Activated naive CD8-positive, alpha-beta T cell treated with anti-CD3 and anti-CD28 coated beads, Interleukin-2, amount 50 U/mL, for 24 hours (primary cell): ENCODE measurements at places on chromosomes 1 and 21.

DNA sequence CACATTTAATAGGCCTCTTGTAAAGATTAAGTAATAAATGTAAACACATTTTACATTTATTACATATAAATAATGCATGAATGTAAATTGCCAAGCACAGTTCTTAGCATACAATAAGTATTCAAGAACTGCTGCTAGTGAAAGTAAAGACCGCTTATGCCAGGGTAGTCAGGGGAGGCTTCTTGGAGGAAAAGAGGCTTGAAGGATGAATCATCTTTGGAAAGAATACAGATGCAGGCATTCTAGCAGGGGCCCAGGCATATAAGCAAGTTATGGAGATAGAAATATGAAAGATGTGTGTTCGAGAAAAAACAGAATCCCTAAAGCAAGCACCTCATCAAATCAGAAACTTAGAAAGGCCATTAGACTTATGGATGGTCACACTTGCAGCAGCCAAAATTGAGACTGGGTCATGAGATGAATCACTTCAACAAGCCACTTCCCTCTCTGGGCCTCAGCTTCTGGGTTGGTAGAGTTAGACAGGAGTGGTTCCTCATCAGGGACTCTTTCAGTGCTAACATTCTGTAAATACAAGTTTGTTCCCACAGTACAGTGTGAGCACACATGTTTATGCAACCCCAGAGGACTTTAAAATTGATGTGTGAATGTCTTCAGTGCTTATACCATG is 79.8 kb upstream of the ROR1 start:
- H3K4me1 ChIP-seq = no peaks in the 10 kb centered on the region
- H3K36me3 ChIP-seq = no peaks in the 10 kb centered on the region
- peaks cover 2% of the 10 kb centered on the region for H3K27me3 ChIP-seq
- no peak overlapping the region for H3K27ac ChIP-seq
- H3K4me3 ChIP-seq = no peak overlapping the region
- DNase-seq = no peak

- peaks cover 45% of the 10 kb centered on the region for H3K36me3 ChIP-seq
- H3K4me1 ChIP-seq = peaks cover 27% of the 10 kb centered on the region
- DNase-seq = no peak
- no peak overlapping the region for H3K4me3 ChIP-seq
These were observed 5.0 kb downstream of the ZNF691 start for GRCh38 chr1:42851420-42851819.

- H3K27me3 ChIP-seq = peaks cover 7% of the 10 kb centered on the region
- H3K36me3 ChIP-seq = no peaks in the 10 kb centered on the region
- H3K4me1 ChIP-seq = peaks cover 31% of the 10 kb centered on the region
- H3K4me3 ChIP-seq = no peak overlapping the region
These were observed 633.8 kb downstream of the PTPRC start for GRCh38 chr1:199272628-199273086.

GRCh38 chr1:26784023-26784871 is 3.5 kb upstream of the PIGV start:
- no peak overlapping the region for H3K4me3 ChIP-seq
- peaks cover 66% of the 10 kb centered on the region for H3K4me1 ChIP-seq
- H3K27ac ChIP-seq = peak overlapping the region; percentile 55
- H3K27me3 ChIP-seq = peaks cover 1% of the 10 kb centered on the region

DNA sequence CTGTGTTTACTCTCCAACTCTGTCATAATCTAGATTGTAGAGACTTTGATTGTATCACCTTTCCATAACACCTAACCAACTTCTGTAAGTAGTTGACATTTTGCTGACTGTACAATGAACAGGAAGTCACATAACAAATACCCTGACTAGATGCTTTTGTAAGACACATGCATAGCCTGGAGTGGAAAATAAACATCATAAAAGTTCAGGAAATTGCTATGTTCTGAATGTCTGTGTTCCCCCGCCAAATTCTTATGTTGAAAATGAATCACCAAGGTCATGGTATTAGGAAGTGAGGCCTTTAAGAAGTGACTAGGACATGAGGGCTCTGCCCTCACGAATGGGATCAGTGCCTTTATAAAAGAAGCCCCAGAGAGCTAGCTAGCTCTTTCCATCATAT is 40.4 kb upstream of the ZSWIM5 start:
- no peak overlapping the region for H3K4me3 ChIP-seq
- peak overlapping the region; percentile 86 for H3K27ac ChIP-seq
- no peaks in the 10 kb centered on the region for H3K27me3 ChIP-seq
- H3K4me1 ChIP-seq = peaks cover 22% of the 10 kb centered on the region
- DNase-seq = no peak

DNA sequence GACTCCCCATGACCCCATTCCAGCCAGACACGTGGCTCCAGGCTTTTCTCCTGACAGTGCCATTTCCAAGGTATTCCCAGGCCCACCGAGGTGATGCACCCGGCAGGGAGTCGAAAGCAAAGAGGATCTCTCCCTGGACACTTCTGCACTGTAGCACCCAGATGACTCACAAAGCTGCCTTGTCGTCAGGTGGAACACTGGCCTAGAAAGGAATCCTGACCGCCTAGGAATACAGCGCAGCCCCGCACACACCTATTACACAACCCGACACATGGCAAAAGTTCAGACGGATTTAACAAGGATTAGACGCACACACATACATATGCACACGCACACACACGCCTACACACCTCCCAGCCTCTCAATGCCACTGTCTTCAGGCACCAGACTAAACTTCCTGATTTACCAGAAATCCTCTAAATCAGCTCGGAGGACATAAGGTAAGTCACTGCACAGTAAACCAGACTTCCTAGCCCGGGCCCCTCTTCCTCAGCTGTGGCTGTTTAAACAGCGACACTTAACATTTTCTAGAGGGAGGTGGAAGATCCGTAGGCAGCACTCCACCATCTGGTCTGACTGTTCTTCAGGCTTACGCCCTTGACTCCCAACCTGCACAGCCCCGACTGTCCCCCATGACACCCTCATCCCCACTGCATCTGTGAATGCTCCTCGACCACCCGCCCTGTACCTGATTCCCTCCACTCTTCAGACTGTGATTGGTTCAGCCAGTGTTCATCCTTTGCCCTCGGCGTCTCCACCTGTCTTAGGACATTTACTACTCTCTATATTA is 12.7 kb downstream of the FAM89A start:
- H3K27me3 ChIP-seq = no peaks in the 10 kb centered on the region
- no peak overlapping the region for H3K27ac ChIP-seq
- H3K4me1 ChIP-seq = peaks cover 3% of the 10 kb centered on the region
- no peak for DNase-seq
- H3K4me3 ChIP-seq = no peak overlapping the region

DNA sequence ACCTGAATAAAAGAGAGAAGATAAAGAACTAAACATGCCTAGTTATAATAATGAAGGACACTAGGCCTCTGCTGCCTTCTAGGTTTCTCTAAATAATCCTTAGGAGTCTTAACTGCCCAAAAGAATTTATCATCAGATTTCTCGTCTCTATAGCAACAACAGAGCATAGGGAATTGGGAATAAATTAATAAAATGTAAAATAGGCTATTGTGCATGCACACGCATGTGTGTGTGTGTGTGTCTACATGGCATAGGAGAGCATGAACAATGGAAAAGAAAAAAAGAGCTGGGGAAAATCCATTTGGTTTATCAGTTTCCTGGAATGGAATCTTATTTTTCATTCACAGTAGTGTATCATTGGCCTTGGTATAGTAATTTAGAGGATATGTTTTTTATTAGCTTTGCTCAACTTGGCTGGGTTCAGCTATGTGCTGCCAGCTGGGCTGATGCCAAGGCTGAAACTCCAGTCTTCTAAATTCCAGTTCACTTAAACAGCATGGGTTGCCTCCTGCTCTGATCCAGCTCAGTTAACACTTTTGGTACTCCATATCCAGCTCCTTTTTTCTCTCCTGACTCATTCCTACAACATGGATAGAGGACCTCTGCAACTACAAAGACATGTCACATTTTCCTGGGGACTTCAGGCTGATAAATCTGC is 80.6 kb upstream of the SLFNL1 start:
- no peak overlapping the region for H3K4me3 ChIP-seq
- peaks cover 7% of the 10 kb centered on the region for H3K36me3 ChIP-seq
- peaks cover 2% of the 10 kb centered on the region for H3K4me1 ChIP-seq
- H3K27ac ChIP-seq = no peak overlapping the region
- no peaks in the 10 kb centered on the region for H3K27me3 ChIP-seq

- no peak overlapping the region for H3K27ac ChIP-seq
- no peak for DNase-seq
- no peak overlapping the region for H3K4me3 ChIP-seq
- no peaks in the 10 kb centered on the region for H3K36me3 ChIP-seq
- no peaks in the 10 kb centered on the region for H3K4me1 ChIP-seq
These were observed 189.3 kb upstream of the NRIP1 start for GRCh38 chr21:15254111-15254510.

DNA sequence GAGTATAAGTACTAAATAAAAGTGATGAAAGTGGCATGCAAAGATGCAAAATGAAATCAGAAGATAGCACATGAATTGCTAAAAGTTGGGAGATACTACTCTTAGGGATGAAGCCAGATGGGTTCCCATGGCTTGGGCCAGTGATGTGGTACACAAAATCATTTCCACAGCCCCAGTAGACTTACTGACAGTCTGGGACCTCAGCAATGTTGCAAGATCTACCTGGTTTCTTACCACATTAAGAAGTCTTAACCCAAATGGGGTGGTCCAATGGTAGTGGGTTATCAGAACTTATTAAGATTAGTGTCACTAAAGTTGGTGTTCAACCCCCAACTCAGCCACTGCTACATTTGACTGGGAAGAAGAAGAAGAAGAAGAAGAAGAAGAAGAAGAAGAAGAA is 227.7 kb upstream of the IRF2BP2 start:
- H3K4me3 ChIP-seq = no peak overlapping the region
- peaks cover 35% of the 10 kb centered on the region for H3K4me1 ChIP-seq
- no peak overlapping the region for H3K27ac ChIP-seq
- no peaks in the 10 kb centered on the region for H3K36me3 ChIP-seq
- no peaks in the 10 kb centered on the region for H3K27me3 ChIP-seq
- no peak for DNase-seq

GRCh38 chr1:118396279-118396678 is 211.3 kb upstream of the SPAG17 start:
- H3K4me1 ChIP-seq = no peaks in the 10 kb centered on the region
- no peak for DNase-seq
- no peaks in the 10 kb centered on the region for H3K36me3 ChIP-seq
- no peak overlapping the region for H3K27ac ChIP-seq
- H3K27me3 ChIP-seq = no peaks in the 10 kb centered on the region

GRCh38 chr1:174990382-174990999 is 9.3 kb upstream of the CACYBP start:
- H3K27me3 ChIP-seq = no peaks in the 10 kb centered on the region
- peak overlapping the region; percentile 89 for H3K27ac ChIP-seq
- no peak for DNase-seq

DNA sequence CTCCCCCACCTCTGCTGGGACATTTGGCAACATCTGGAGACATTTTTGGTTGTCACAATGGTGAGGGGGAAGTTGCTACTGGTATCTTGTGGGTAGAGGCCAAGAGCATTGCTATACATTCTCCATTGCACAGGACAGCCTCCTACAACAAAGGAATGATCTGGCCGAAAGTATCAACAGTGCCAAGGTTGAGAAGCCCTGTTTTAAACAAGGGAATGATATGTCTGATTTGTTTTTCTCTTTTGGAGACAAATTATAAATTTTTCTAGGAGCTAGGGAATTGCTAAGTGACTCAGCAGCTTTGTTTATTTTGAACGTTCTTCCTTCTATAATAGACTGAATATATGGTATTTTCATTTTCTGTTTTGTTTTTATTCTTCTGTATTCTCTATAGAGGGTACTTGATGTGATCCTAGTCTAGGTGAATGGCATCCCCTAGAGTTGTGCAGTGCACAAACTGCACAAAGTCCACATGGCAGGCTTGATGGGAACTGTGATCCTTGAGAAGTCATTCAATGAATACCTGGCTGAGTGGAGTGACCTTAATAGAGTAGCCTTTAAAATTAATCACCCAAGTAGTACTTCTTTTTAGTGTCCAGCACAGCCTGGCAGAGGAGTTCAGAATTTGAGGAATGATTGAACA is 288.6 kb upstream of the USP24 start:
- DNase-seq = no peak
- H3K36me3 ChIP-seq = no peaks in the 10 kb centered on the region
- H3K27ac ChIP-seq = no peak overlapping the region
- no peaks in the 10 kb centered on the region for H3K4me1 ChIP-seq
- no peak overlapping the region for H3K4me3 ChIP-seq
- peaks cover 19% of the 10 kb centered on the region for H3K27me3 ChIP-seq

DNA sequence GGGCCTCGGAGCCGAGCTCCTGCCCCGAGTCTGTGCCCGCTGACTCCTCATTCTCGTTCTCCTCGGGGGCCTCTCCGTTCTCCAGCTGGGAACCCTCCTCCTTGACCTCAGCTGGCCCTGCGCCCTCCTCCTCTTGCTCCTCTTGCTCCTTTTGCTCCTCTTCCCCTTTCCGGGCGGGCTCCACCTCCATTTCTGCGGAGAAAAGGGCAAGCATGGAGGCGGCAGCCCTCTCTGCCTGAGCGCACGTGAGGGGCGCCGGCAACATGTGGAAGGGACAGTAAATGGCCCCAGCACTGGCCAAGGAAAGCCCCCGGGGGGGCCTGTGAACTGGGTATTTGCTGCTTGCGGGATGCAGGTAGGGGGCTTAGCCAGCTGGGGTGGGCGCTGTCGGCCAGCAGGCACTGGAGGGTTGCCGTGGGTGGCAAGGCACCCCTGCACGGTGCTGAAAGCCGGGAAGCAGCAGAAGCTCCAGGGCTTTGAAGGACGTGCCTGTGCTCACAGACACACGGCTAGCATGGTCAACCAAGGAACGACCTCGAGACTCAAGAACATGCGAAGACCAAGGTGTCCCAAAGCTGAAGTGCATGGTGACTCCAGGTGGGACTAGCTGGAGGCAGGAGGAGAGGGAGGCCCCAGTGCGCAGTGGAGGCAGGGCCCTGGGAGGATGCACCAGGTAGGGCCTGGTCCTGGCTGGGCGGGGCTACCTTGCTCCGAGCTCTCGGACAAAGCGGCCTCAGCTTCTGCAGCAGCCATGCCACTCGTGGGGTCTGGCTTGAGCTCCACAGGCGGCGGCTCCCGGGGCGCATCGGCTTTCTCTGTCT is 30.7 kb downstream of the ZBTB17 start:
- peaks cover 25% of the 10 kb centered on the region for H3K36me3 ChIP-seq
- H3K4me1 ChIP-seq = peaks cover 38% of the 10 kb centered on the region
- no peak for DNase-seq
- no peak overlapping the region for H3K4me3 ChIP-seq
- no peak overlapping the region for H3K27ac ChIP-seq

GRCh38 chr1:226702318-226702956 is 36.6 kb downstream of the ITPKB start:
- peak overlapping the region; percentile 75 for H3K4me3 ChIP-seq
- H3K27ac ChIP-seq = peak overlapping the region; percentile 87
- peaks cover 22% of the 10 kb centered on the region for H3K36me3 ChIP-seq
- no peak for DNase-seq

GRCh38 chr1:61120998-61121397 is 38.6 kb downstream of the NFIA start:
- H3K27me3 ChIP-seq = no peaks in the 10 kb centered on the region
- no peak overlapping the region for H3K4me3 ChIP-seq
- no peaks in the 10 kb centered on the region for H3K4me1 ChIP-seq
